ENCODE measurements at places on chromosomes 6 and 20.

DNA sequence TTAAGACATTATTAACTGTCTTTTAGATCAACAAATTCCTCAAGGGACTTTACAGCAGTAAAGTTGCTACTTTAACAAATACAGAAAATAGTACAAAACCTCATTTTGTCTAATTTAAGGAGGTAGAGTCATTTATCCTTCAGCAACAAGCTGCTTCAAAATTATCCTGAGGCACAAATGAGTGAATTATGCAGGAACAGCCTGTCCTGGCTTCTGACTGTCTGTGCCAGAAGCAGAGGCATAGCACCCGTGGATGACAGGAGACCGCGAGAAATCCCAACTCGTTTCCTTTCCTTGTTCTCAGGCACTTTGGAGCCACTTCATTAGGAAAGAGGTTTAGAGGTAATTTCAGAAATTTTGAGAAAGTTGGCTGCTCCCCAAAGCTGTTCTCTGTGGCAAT is 549.2 kb upstream of the BTBD3 start:
- DNase-seq: no peak

GRCh38 chr6:2950713-2951112 is 20.7 kb downstream of the SERPINB6 start:
- DNase-seq: no peak

DNA sequence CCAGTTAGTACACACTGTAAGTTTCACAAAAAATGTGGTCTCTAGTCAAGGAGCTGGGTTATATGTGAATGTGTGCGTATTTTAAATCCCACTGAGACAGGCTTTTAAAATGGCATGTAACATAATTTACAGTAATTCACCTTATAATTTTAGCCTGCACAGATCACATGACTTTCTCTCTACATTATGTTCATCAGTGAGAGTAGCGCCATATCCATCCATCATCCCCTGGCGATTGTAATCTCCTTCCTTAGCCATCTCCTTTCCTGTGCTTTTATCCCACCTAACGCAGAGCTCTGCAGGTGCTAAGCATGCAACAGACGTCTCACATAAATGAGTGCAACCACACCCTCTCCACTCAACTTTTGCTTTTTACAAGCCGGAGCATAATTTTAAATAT is 210.8 kb downstream of the TBC1D7 start:
- DNase-seq: no peak

GRCh38 chr6:135215160-135215559 is 34.1 kb downstream of the MYB start:
- no peak for DNase-seq

GRCh38 chr20:53934421-53935343 is 135.7 kb downstream of the BCAS1 start:
- peak; percentile 83 for DNase-seq

GRCh38 chr20:58712806-58713731 is 20.5 kb downstream of the NPEPL1 start:
- no peak for DNase-seq

- peak; percentile 94 for DNase-seq
Measured at GRCh38 chr6:152380993-152381898, 255.9 kb downstream of the SYNE1 start.

- DNase-seq: no peak
Measured at GRCh38 chr6:157329829-157330228, 6.5 kb upstream of the TMEM242 start.

- no peak for DNase-seq
Measured at GRCh38 chr20:56426926-56427325, 14.9 kb downstream of the CASS4 start.

- no peak for DNase-seq
Measured at GRCh38 chr6:36777801-36778200, 61.4 kb downstream of the CPNE5 start.

DNA sequence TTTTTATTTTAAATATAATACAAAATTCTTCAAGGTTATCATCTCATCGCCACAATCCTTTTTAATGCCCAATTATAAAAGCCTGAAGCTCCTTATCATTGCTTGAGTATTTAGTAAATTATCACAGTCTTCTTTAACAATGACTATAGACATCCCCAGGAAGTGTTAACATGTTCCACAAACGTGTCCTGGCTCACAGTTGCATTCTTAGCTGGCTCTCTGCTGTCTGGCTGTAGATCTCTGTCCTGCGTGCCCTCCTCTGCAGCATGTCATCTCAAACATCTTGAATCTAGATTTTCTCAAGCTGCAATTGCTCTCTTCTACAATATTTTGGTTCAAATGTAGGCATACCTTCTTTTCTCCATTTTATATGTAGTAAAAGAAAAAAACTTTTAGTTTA is 885.2 kb downstream of the EPHA7 start:
- no peak for DNase-seq

DNA sequence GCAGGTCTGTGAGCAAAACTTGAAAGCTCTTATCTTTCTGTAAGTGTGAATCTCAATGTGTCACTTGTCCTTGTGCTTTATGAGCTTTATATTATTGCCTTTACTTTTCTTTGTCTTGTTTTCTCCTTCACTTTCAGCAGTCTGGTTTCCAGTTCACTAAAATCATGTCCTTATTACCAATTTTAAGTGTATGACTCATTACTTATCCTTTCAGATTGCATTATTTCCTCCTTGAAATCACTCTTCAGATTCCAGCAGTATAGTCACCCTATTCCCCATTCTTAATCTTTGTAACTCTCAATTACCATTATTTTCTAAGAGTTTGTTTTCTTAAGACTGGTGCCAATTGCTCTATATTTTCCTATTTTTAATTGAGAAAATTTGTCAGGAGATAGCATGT is 117.4 kb upstream of the GRIK2 start:
- DNase-seq: no peak

- DNase-seq: no peak
Measured at GRCh38 chr6:30990422-30991086, 7.0 kb downstream of the MUC21 start.

DNA sequence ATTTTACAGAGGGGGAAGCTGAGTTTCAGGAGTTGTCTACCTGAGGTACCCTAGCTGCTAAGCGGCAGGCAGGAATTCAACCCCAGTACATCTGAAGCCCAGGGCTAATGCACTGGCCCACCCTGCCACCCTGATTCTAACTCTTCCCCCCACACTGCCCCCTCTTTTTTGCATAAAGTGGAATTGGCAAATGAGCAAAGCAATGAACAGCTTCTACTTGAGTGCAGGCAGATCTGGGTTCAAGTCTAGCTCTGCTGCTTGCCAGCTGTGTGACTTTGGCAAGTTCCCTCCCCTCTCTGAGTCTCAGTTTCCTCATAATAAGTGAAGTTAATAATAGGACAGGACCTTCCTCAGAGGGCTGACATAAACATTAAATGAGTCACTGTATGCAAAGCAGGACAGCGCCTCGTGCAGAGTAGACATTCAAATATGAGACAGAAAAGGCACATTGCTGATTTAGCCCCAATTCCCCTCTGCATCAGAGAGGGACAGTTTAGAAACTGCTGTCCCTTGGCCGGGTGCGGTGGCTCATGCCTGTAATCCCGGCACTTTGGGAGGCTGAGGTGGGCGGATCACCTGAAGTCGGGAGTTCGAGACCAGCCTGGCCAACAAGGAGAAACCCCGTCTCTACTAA is 4.7 kb downstream of the ADA start:
- no peak for DNase-seq

DNA sequence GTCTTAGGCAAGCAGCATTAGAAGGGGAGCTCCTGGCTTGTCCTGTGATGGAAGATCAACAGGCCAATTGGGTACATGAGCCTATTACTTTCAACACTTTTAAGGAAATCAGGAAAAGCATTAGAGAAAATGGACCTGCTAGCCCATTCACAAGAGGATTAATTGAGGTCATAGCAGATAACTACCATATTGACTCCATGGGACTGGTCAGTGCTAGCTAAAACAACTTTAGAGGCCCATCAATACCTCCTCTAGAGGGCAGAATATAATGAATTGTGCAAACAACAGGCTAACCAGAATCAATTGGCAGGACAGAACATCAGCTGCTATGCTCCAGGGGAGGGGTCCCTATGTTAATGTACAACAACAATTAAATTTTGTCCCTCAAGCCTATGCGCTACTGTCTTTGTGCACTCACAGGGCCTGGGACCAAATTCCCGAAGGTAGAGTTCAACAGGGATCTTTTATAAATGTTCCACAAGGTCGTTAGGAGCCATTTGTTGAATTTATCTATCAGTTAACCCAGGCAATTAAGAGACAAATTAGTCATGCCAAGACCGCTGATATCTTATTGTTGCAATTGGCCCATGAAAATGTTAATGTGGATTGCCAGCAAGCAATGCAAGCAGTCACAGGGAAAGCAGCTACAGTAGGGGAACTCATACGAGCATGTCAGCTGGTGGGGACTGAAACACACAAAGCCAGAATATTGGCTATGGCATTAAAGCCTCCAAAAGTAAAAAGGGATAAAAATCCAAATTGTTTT is 106.6 kb upstream of the BTN3A2 start:
- no peak for DNase-seq

DNA sequence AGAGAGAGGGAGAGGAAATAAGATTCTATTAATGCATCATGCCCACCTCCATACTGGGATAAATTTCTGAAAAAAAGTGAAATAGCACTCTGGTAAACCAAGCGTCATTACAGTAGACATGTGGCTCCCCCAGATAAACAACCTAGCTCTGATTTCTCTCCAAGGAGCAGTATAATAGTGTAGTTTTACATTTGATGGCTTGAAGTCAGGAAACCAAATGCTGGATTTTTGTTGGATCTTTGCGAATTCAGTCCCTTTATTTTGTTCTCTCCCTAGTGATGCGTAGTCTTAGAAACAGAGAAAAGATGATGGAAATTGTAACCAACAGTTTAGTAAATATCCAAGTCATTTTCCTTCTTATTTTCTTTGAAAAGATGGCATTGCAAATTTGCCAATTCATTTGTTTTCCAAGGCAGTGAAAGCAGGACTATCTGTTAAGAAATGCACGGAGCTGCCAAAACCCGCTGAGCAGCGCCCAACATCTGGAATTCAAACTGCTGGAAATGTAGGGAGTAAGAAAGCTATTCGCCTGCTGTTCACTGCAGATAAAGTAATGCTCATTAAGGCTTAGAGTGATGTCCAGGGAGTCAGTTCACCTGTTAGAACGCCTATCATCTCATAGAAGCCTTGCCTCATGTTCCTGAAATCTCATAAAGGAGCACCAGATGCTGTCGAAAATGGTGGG is 85.7 kb upstream of the DOK5 start:
- DNase-seq: no peak

- no peak for DNase-seq
Measured at GRCh38 chr20:51767867-51768758, at the start of gene ATP9A. Gene ATP9A, minus strand, starts transcription at chr20:51768390. Its CDS starts 21 bp downstream, at chr20:51768369.

DNA sequence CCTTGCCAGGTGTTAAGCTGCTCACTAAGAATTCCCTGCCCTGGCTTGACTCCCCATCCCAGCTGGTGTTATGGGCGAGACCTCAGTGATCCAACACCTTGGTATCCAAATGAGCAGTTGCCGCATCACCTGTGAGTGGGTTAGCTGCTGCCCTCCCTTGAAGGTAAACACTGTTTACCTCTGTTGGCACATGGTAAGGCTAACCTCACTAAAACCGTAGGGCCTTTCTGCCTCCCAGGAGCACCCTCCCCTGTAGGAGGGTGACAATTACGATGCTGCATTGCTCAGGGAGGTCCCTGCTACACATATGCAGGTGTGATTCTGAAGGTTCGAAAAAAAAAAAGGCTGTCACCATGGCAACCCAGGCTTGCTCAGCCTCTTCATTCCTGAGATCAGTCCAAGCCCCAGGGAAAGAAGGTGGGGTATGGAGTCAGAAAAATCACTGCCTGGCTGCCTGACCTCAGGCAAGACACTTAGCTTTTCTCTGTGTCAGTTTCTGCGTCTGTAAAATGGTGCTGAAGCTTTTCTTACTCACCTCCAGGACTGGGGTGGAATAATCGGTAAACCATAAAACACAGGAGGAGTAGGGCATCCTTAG is 19.5 kb downstream of the PNPLA1 start:
- no peak for DNase-seq

DNA sequence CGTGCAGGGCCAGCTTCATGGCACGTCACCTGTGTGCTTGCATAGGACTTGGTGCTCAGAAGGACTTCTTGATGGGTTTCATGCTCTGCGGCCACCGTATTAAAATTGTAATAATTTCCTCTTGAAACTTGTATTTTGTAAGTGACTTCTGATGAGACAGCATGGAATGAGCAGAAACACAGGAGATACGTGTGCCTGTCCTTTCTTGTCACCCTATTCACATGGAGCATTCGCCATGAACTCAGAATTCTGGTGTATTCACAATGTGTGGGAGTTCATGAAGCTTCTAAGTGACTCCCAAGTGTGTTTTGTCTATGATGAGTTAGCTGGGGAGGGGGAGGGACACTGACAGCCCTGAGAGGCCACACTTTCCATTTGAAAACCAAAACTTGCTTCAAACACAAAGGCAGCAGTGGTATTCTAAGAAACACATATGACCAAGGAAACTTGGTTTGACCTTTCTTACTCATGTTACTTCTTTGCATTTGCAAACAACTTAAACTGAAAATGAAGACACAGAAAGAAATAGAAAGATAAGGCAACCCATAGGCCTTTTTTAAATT is 92.1 kb upstream of the NEDD9 start:
- DNase-seq: no peak

- DNase-seq: no peak
Measured at GRCh38 chr6:161682982-161683381, 409.1 kb upstream of the AGPAT4 start.

DNA sequence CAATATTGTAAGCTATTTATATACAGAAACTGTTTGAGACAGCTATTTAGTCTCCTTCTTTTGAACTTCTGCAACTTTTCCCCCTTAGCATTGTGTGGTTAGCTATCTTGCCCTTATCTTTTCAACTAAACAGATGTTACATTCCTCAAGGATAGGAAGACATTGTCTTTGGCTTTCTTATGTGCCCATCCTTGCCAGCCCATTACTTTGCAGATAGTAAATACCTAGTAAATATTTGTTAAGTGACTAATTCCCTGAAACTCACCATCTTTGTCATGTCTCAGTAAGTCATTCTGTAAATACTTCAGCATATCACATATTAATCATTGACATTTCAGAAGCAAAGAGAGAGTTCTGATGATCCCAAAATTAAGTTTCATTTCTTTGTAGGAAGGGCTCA is 69.1 kb upstream of the FLRT3 start:
- no peak for DNase-seq
